ENCODE measurements at places on chromosomes 7 and 10. TPM values are rescaled to one million over a fixed set of nuclear protein-coding genes. Genes with fewer than 3 reads are reported as not detected.

GRCh38 chr10:57898231-57898630, 369.5 kb downstream of the IPMK start:
- no peaks in the 10 kb centered on the region for H3K27me3 ChIP-seq
- H3K4me1 ChIP-seq = no peaks in the 10 kb centered on the region
- DNase-seq = no peak
- no peak overlapping the region for H3K27ac ChIP-seq

GRCh38 chr10:59580026-59580863, 129.4 kb downstream of the SLC16A9 start:
- no peaks in the 10 kb centered on the region for H3K36me3 ChIP-seq
- no peak for DNase-seq

DNA sequence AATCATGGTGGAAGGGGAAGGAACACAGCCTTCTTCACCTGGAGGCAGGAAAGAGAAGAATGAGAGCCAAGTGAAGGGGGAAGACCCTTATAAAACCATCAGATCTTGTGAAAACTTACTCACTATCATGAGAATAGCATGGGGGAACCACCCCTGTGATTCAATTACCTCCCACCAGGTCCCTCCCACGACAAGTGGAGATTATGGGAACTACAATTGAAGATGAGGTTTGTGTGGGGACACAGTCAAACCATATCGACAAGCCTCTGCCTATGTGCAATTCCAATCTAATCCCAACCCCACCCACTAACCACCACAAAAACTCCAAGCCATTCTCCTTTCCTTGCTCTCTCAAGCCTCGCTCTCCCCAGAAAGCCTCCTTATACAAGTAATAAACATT, 69.2 kb downstream of the TAC1 start:
- no peak overlapping the region for H3K27ac ChIP-seq
- no peaks in the 10 kb centered on the region for H3K36me3 ChIP-seq
- H3K27me3 ChIP-seq = peaks cover 5% of the 10 kb centered on the region

- peak overlapping the region; percentile 64 for H3K27ac ChIP-seq
- peaks cover 38% of the 10 kb centered on the region for H3K4me1 ChIP-seq
- H3K27me3 ChIP-seq = no peaks in the 10 kb centered on the region
- peak; percentile 50 for DNase-seq
- no peak overlapping the region for H3K4me3 ChIP-seq
- no peaks in the 10 kb centered on the region for H3K36me3 ChIP-seq
These were observed 28.1 kb downstream of the ARL4A start for GRCh38 chr7:12715372-12716133.

DNA sequence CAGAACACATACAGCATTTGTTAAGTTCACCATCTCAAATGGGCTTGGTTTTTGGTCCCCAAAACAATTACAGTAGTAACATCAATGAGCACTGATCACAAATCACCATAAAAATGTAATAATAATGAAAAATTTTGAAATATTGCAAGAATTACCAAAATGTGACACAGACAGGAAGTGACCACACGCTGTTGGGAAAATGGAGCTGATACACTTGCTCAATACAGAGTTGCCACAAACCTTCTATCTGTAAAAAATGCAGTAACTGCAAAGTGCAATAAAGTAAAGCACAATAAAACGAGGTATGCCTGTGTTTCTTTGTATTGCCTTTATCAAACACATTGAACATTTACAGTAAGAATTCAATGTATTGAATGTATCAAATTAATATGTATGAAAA, 262.7 kb downstream of the CTNNA3 start:
- no peaks in the 10 kb centered on the region for H3K27me3 ChIP-seq
- H3K4me1 ChIP-seq = no peaks in the 10 kb centered on the region
- DNase-seq = no peak
- no peak overlapping the region for H3K27ac ChIP-seq
- no peak overlapping the region for H3K4me3 ChIP-seq

- H3K4me1 ChIP-seq = peaks cover 78% of the 10 kb centered on the region
- peak; percentile 40 for DNase-seq
- H3K4me3 ChIP-seq = no peak overlapping the region
- H3K36me3 ChIP-seq = no peaks in the 10 kb centered on the region
- H3K27ac ChIP-seq = peak overlapping the region; percentile 84
These were observed 125.5 kb downstream of the CLEC2L start for GRCh38 chr7:139648941-139649425.

DNA sequence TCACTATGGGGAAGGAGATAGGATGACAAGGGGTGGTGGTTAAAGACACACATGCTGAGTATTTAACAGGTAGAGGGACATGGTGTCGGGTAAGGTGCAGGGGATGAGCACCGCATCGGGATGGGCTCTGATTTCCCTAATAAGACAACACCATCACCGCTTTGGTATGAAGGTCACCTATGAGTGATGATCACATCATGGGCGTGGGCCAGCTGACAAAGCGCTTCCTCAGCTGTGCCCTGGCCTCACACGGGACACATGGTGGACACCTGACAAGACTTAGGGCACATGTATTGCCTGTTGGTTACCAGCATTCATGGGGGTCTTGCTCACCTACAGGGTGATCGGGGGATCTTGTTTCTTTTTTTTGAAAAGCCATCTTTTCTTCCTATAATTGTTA, 12.8 kb downstream of the C7orf57 start:
- H3K4me1 ChIP-seq = no peaks in the 10 kb centered on the region
- H3K27ac ChIP-seq = no peak overlapping the region
- H3K27me3 ChIP-seq = no peaks in the 10 kb centered on the region
- no peak for DNase-seq
- H3K36me3 ChIP-seq = no peaks in the 10 kb centered on the region

GRCh38 chr10:114933588-114933987, 4.4 kb upstream of the TRUB1 start:
- H3K27me3 ChIP-seq = no peaks in the 10 kb centered on the region
- no peak overlapping the region for H3K27ac ChIP-seq
- peaks cover 6% of the 10 kb centered on the region for H3K4me1 ChIP-seq

DNA sequence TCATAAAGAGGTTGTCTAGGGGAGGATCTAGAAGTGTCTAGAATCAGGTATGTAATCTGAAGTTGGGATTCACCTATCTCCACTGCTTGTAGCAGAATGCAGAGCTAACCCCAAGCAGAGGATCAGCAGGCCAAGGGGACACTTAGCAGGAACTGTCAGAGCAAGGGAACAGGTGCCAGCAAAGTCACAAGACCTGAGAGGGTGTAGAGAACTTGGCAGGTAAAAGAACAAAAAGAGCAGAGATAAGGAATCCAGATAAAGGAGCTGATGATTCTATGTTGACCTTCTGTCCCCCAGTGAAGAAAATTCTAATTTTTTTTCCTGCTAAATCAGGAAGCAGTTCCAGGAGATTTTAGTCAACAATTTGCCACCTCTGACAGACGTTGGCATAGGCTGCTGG, 91.4 kb upstream of the CCDC71L start:
- no peak for DNase-seq
- no peaks in the 10 kb centered on the region for H3K36me3 ChIP-seq
- H3K27me3 ChIP-seq = no peaks in the 10 kb centered on the region
- H3K4me1 ChIP-seq = no peaks in the 10 kb centered on the region
- no peak overlapping the region for H3K4me3 ChIP-seq

GRCh38 chr10:52779541-52780390, 7.2 kb upstream of the MBL2 start:
- no peaks in the 10 kb centered on the region for H3K4me1 ChIP-seq
- H3K4me3 ChIP-seq = no peak overlapping the region
- H3K36me3 ChIP-seq = no peaks in the 10 kb centered on the region
- H3K27ac ChIP-seq = no peak overlapping the region

GRCh38 chr7:43105521-43106120, 6.8 kb upstream of the HECW1 start:
- H3K27me3 ChIP-seq = peaks cover 41% of the 10 kb centered on the region
- H3K27ac ChIP-seq = no peak overlapping the region
- H3K4me3 ChIP-seq = no peak overlapping the region
- H3K4me1 ChIP-seq = no peaks in the 10 kb centered on the region
- H3K36me3 ChIP-seq = no peaks in the 10 kb centered on the region

DNA sequence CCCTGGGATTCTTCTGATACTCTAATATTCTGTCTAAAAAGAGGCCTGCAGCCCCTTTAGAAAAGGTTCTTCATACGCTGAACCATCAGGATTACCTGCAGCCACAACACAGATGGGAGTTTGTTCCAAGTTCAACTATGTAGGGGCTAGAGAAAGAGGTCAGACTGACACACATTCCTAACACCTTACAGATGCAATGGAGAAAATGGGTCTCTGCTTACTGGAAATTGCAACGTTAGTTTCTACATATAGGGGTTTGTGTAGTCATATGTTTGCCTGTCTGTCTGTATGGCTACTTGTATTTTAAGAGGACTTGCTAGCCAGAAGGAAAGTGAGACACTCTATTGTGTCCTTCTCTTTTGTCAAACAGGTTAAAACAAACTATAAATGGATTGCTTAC, 618.5 kb downstream of the INHBA start:
- H3K27ac ChIP-seq = no peak overlapping the region
- no peaks in the 10 kb centered on the region for H3K27me3 ChIP-seq
- H3K36me3 ChIP-seq = no peaks in the 10 kb centered on the region
- no peak overlapping the region for H3K4me3 ChIP-seq

- no peak overlapping the region for H3K4me3 ChIP-seq
- H3K27ac ChIP-seq = no peak overlapping the region
- H3K4me1 ChIP-seq = no peaks in the 10 kb centered on the region
- no peaks in the 10 kb centered on the region for H3K36me3 ChIP-seq
- H3K27me3 ChIP-seq = no peaks in the 10 kb centered on the region
- no peak for DNase-seq
These were observed 379.7 kb downstream of the PHTF2 start for GRCh38 chr7:78178319-78178718.

DNA sequence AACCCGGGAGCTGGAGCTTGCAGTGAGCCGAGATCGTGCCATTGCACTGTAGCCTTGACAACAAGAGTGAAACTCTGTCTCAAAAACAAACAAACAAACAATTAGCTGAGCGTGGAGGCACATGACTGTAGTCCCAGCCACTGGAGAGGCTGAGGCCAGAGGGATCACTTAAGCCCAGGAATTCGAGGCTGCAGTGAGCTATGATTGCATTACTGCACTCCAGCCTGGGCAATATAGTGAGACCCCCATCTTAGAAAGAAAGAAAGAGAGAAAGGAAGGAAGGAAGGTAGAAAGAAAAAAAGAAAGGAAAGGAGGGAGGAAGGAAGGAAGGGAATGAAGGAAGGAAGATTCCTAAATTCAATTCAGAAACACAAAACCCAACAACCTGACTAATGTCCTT, 141.3 kb upstream of the TNRC18 start:
- H3K4me1 ChIP-seq = peaks cover 31% of the 10 kb centered on the region
- H3K36me3 ChIP-seq = no peaks in the 10 kb centered on the region
- DNase-seq = no peak
- no peaks in the 10 kb centered on the region for H3K27me3 ChIP-seq
- H3K4me3 ChIP-seq = no peak overlapping the region

DNA sequence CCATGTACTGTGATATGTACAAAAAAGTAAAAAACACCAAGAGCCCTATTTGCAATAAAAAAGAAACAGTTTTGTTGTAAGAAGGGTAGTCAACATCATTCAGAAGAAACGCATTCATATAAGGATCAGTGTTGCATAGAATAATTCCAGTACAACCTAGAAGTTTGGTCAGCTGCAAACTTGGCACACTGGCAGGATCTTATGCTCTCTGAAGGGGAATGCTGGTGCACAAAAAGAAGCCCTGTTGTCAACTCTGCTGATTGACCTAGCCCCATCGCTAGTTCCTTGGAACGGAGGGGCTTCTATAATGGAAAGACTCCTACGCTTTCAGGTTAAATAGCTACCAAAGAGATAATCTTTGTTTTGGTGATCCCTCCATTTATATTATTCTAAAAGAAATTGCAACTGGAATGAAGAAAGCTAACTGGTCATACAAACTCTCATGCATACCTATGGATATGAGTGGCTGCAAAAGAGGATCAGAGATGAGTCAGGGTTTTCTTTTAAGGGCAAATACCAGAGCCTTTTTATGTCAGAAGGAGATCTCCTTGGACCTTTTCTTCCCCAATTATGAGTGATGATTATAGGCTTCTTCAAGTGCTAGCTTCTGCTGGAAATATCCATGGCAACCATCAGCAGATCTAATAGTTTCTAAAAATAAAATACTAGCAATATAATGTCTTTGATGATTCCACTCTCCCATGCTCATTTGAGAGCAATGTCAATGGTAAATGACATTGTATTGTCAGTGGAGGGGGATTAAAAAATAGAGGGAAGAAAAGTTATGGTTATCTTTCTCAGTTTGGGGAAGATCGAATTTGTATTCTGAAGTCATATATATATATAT, 312.4 kb upstream of the CACNA2D1 start:
- H3K36me3 ChIP-seq = no peaks in the 10 kb centered on the region
- no peaks in the 10 kb centered on the region for H3K4me1 ChIP-seq
- H3K27ac ChIP-seq = no peak overlapping the region
- H3K27me3 ChIP-seq = no peaks in the 10 kb centered on the region

Gene GIMAP8
- total RNA-seq = 16.6 TPM

Gene AHCYL2
- total RNA-seq = 5.9 TPM

Gene IKZF1
- total RNA-seq = 1.7 TPM

Gene LRRN3
- 0.59 TPM for total RNA-seq

Gene CCL26
- not detected for total RNA-seq
